T-cell (primary cell): ENCODE measurements at places on chromosomes 6 and 20. TPM values are rescaled to one million over a fixed set of nuclear protein-coding genes. Genes with fewer than 3 reads are reported as not detected.

TP53INP2 gene
- total RNA-seq, result 28.1 TPM

GRCh38 chr6:118161343-118161742, 254.3 kb downstream of the SLC35F1 start:
- no peak for DNase-seq
- H3K4me3 ChIP-seq, result no peak overlapping the region
- H3K27me3 ChIP-seq, result no peaks in the 10 kb centered on the region
- no peaks in the 10 kb centered on the region for H3K36me3 ChIP-seq

- no peak overlapping the region for H3K4me3 ChIP-seq
- no peaks in the 10 kb centered on the region for H3K36me3 ChIP-seq
- no peaks in the 10 kb centered on the region for H3K4me1 ChIP-seq
- DNase-seq, result no peak
- H3K27ac ChIP-seq, result no peak overlapping the region
These were observed 380.3 kb downstream of the DHX35 start for GRCh38 chr20:39342463-39342862.

- H3K27me3 ChIP-seq, result peaks cover 30% of the 10 kb centered on the region
- no peak overlapping the region for H3K4me3 ChIP-seq
- H3K4me1 ChIP-seq, result no peaks in the 10 kb centered on the region
- H3K36me3 ChIP-seq, result no peaks in the 10 kb centered on the region
- no peak overlapping the region for H3K27ac ChIP-seq
These were observed 8.1 kb downstream of the TFAP2B start for GRCh38 chr6:50826803-50827202.

GRCh38 chr6:170253910-170254269, 37.0 kb downstream of the DLL1 start:
- H3K36me3 ChIP-seq, result no peaks in the 10 kb centered on the region
- H3K4me3 ChIP-seq, result no peak overlapping the region
- no peak for DNase-seq
- no peaks in the 10 kb centered on the region for H3K4me1 ChIP-seq

DNA sequence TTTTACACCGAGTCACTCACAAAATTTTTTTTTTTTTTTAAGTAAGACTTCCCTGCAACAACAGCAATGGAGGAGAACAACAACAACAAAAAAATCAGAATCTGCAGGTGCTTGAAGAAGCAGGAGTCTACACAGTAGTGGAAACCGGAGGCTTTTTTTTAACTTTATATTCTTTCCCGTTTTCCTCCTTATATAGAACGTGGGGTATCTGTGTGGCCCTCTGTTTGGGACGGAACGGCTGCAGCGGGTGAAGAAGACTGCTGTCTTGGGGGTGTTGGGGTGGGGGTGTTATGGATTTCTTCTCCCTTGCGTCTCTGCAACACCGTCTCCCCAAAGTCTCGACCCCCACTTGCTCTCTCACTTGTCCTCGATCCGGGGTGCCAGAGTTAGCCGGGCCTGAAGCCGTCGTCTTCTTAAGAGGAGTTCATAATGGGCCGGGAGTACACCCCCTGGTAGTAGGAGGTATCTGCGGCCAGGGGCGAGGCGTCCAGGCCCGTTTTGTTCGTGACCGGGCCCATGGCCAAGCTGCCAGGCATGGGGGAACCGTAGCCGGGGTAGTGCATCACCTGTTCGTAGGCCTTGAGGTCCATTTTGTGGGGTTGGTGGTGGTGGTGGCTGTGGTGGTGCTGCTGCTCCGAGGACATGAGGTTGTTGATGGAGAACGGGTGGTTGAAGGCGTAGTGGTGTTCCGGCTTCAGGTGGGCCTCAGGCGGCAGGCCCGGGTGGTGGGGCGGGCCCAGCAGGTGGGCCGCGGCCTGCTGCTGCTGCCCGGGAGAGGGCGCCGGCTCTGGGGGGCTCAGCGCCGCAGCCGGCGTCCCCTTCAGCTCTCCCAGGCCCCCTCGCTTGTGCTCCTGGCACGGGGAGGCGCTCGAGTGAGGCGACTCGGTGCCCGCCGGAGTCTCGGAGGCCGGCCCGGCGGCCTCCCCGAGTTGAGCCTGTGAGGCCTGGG, 2.7 kb downstream of the FOXA2 start:
- H3K27ac ChIP-seq, result no peak overlapping the region
- no peaks in the 10 kb centered on the region for H3K36me3 ChIP-seq
- no peak overlapping the region for H3K4me3 ChIP-seq
- peaks cover 74% of the 10 kb centered on the region for H3K27me3 ChIP-seq
- DNase-seq, result no peak

DNA sequence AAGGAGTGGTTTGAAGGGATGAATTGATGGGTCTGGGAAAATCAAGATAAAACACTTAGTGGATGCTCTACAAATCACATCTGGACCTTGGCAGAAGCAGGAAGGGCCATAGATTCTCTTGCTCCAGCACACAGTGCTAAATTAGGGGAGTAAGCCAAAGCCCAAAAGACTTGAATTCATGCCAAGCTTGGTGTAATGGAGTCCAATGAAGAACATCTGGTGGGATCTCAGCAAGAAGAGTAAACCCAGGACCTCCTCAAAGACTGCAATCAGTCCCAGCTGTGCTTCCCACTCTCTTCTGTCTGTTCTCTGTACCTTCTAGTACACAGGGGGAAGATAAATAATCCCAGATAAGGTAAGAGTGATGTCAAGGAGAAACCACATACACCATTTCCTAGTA, 683.4 kb downstream of the RNF144B start:
- H3K36me3 ChIP-seq, result no peaks in the 10 kb centered on the region
- no peak for DNase-seq
- H3K27me3 ChIP-seq, result no peaks in the 10 kb centered on the region
- no peaks in the 10 kb centered on the region for H3K4me1 ChIP-seq
- H3K4me3 ChIP-seq, result no peak overlapping the region
- no peak overlapping the region for H3K27ac ChIP-seq

DNA sequence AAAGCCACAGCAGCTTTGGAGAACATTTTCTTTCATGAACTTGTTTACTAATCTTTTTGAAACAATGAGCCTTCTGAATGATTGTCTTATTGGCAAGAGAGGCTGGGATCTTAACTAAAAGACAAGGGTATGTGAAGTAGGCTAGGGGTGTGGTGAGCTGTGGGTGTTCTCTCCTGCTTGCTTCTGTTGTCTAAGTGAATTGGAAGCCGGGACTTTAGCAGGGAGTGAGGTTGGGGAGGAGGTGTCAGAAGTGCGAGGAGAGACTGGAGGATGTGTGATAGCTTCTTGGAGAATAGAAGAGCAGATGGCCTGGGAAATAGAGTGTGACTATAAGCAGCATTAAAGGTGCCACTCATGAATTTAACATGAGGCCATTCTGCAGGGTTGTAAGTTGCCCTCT, 562.8 kb downstream of the UTRN start:
- H3K4me1 ChIP-seq, result no peaks in the 10 kb centered on the region
- no peak overlapping the region for H3K4me3 ChIP-seq
- no peak for DNase-seq
- H3K27ac ChIP-seq, result no peak overlapping the region
- H3K27me3 ChIP-seq, result no peaks in the 10 kb centered on the region
- H3K36me3 ChIP-seq, result peaks cover 72% of the 10 kb centered on the region

- H3K4me1 ChIP-seq, result no peaks in the 10 kb centered on the region
- no peak for DNase-seq
- H3K36me3 ChIP-seq, result no peaks in the 10 kb centered on the region
- peaks cover 11% of the 10 kb centered on the region for H3K27me3 ChIP-seq
- H3K27ac ChIP-seq, result no peak overlapping the region
These were observed 23.8 kb upstream of the SYNDIG1 start for GRCh38 chr20:24445510-24446170.

HTR1E gene
- total RNA-seq, result not detected

MLIP gene
- total RNA-seq, result not detected
